ENCODE measurements at places on chromosomes 11 and 22.

DNA sequence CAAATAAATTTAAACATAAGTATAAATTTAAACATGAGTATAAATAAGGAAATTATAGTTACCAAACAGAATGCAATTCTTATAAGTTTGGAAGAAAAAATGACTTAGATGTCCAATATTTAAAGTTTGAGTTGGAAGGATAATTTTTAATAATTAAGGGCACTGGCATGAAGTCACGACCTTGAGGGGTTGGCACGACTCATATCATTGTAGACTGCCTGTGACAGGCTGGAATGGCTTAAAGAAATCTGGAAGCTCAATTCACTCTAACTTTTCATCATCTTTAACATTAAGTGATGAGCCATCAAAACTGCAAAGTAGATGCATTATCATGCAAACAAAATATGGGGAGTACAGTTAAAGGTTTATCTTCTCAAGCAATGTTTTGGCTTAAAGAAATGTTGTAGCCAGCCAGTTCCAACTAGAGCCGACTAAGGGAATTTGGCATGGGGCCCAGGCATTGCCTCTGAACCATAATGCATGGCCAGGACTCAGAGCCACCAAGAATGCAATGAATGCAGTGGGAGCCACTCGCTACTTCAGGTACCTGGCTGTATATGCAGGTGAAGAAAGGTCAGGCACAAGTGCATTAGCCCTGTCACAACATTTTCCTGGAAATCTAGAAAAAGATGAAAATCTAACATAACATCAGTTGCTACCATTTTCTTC lies 33.4 kb downstream of the PGR start:
- DNase-seq = no peak

GRCh38 chr11:116109228-116109627 lies 605.0 kb upstream of the CADM1 start:
- no peak for DNase-seq

DNA sequence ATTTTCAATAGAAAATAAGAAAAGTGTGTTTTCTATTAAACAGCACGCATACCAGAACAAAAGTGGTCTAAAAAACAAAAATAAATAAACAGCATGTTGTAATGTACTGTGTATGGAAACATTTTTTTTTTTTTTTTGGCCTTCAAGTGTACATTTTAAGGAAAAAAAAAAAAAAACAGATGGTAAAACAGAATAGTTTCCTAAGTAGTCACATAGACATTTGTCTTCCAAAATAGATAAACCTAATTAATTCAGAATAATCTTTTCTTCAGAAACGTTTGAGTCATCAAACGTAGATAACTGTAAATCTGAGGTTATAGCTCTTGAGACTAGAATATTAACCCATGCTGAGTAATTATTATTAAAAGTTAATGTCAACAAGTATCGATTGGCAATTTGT lies 396 bp upstream of the CFAP300 start:
- no peak for DNase-seq

GRCh38 chr11:110614031-110614430 lies 98.2 kb downstream of the ARHGAP20 start:
- no peak for DNase-seq

GRCh38 chr11:58999291-58999680 lies 60.0 kb downstream of the GLYATL1 start:
- DNase-seq = peak; percentile 6

DNA sequence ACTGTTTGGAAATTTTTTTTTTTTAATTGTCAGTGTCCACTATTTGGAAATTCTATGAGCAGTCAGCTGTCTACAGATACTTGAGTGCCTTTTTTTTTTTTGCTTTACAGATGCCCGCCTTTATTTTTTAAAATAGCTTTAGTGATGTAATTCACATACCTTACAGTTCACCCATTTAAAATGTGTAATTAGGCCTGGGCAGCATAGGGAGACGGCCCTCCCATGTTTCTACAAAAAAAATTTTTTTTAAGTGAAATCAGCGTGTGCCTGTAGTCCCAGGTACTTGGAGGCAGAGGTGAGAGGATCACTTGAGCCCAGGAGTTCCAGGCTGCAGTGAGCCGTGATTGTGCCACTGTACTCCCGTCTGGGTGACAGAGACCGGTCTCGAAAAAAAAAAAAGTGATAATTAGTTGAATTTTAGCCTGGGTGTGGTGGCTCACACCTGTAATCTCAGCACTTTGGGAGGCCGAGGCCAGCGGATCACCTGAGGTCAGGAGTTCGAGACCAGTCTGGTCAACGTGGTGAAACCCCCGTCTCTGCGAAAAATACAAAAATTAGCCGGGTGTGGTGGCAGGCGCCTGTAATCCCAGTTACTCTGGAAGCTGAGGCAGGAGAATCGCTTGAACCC lies 1.5 kb downstream of the ZNF143 start:
- no peak for DNase-seq

DNA sequence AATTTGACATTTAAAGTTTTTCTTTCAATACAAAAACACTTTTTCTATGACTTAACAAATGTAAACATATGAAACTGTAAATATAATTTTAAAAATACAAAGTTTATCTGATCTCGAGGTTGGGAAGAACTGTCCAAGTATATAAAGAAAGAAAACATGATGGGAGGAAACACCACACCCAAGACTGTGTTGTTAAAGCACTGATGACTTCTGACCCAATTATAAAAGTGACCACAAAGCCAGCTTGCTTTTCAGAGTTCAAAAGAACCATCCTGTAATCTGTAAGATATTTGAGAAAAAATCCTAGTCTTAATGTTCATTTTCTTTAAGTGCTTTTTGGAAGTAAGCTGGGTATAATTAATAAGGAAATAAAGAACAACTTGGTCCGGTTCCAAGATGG lies 15.6 kb downstream of the CEP57 start:
- no peak for DNase-seq

DNA sequence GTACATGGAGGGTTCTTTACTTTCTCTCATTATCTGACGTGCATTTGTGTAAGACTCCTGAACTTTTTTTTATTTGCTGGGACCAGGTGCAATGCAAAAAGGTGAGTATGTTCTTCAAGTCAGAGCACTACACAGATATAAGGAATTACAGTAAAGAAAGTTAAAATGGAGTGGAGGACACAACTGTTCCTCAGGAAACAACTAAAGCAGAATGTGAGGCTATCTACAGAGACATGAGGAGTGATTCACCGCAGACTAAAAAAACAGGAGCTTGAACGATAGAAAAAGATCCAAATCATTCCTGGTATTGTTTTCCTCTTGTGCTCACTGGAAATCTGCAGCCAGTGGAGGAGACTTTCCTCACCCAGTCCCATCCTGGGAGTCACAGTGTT lies 106.2 kb downstream of the ABTB2 start:
- DNase-seq = no peak

DNA sequence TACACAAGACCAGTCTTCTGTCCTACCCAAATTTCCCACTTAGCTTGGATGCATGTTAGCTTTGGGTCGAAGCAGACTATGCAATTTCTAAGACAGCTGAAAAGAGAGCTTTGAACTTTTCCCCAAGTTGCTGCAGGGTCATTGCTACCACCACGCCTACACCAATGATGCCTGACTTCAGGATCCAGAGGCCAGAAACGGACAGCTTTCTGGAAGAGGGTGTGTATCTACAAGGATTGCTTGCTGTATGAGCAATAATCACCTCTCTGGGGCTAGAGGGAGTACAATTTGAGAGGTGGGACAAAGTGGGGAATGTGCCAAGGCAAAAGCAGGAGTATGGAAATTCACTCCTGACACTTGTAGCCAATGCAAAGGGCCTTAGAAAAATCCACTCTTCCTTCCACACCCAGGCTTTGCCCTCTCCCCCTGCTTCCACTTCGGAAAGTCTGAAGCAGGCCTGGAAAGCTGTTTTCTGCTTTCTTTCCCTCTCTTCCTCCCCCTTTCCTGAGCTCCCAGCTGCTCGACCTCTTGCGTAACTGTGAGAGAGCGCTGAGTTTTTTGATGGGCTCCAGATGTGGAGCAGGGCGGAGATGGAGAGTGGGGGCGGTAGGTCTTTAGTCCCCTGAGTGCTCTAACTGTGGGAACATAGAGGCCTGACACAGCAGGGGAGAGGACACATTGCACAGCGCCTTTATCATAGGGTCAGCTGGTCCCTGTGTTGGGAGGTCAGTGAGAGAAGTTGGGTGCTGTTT lies 2.1 kb upstream of the PHLDB1 start:
- DNase-seq = no peak

DNA sequence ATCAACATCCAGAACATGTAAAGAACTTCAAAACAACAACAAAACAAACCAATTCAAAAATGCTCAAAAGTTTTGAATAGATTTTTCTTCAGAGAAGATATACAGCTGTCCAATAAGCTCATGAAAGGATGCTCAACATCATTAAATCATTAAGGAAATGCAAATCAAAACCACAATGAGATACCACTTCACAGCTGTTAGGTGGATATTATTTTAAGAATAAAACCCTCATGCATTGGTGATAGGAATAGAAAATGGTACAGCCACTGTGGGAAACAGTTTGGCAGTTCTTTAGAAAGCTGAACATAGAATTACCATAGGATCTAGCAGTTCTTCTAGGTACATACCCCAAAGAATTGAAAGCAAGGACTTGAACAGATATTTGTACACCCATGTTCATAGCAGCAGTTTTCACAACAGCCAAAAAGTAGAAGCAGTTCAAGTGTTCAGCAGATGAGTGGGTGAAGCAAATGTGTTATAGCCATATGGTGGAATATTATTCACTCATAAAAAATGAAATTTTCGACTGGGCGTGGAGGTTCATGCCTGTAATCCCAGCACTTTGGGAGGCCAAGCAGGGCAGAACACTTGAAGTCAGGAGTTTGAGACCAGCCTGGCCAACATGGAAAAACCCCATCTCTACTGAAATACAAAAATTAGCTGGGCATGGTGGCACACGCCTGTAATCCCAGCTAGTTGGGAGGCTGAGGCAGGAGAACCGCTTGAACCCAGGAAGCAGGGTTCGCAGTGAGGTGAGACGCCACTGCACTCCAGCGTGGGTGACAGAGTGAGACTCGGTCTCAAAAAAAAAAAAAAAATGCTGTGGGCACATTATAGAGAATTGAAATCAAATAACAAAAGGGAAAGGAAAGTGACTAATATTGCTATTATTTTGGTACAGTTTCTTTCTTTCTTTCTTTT lies 42.9 kb downstream of the CBL start:
- DNase-seq = no peak

DNA sequence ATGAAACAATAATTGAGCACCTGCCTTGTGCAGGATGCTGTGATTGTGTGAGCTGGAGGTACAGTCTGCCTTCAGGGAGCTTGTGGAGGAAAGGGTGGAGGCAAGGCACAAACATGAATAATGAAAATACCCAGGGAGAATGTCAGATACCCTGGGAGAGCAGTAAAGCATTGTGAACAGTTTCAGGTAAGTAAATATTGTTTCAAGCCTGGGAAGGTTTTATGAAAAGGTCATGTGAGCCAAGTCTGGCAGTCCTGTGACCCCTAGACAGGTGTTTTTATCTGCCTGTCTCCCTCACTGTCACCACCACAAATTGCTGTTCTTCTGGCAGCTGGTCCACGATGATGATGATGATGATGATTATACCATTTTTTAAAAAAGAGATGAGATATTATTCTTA lies 32.0 kb downstream of the SPECC1L start:
- DNase-seq = no peak

- DNase-seq = no peak
Measured at GRCh38 chr11:94866231-94866822, 98.2 kb downstream of the AMOTL1 start.

GRCh38 chr22:48496226-48496845 lies 1331.3 kb downstream of the BRD1 start:
- DNase-seq = no peak

- no peak for DNase-seq
Measured at GRCh38 chr11:70477176-70477575, 78.8 kb downstream of the CTTN start.

GRCh38 chr22:27676545-27677213 lies 124.9 kb downstream of the MN1 start:
- no peak for DNase-seq

GRCh38 chr11:109424901-109425300 lies 2.9 kb downstream of the C11orf87 start:
- DNase-seq = no peak

- peak; percentile 61 for DNase-seq
Measured at GRCh38 chr22:38316364-38317121, 690 bp downstream of the CSNK1E start.

DNA sequence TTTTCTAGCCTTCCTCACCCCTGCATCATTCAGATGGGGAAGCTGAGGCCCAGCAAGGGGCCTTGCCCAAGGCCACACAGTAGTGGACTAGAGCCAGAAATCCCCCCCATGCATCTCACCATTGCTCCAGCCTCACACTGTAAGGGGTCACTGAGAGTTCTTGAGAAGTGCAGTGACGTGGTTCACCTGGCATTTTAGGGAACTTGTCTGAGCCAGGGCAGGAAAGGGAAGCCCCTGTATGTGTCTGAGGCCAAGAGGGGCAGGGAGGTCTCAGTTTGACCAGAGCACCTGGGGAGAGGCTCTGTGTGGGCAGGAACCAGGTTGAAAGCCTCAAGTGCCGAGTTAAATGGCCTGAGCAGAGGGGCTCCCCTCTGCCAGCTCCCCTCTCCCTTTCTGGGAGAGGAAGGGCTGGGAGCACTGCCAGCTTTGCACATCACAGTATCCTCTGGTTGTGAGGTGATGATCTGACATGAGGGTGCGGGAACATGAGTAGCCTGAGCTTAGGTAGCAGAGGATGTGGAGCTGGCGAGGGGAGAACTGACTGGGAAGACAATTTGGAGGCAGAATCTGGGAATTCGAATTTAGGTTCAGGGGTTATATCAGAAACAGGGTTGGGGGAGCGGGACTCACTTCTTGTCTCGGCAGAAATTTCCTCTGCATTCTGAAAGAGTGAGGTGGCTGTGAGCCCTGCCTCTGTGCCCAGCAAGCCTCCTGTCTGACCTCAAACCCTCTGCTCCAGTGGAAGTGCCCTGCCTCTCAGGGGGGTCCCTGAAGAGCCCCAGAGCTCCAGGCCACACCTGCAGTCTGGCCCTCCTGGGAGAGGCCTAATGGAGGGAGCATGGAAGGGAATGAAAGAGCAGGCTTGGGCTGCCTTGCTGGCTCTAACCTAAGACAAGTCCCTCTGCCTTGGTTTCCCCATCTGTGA lies 14.6 kb downstream of the ARHGEF17 start:
- no peak for DNase-seq

DNA sequence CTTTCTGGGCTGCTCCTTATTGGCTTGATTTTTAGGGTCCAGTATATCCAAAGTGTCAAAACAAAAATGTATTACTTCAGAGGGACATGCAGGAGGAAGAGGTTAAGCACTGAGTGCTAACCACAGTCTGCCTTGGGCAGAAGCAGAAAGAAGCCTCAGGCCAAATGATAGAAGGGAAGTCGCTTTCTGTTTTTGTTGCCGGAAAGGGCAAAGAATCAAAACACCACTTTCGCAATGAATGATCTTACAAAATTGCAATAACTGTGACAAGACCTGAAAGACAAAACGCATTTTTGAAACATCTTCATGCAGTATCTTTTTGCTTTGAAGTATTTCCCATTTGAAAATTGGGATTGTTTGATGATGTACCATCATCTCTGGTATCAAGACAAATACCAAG lies 70.1 kb upstream of the PICALM start:
- peak; percentile 59 for DNase-seq

DNA sequence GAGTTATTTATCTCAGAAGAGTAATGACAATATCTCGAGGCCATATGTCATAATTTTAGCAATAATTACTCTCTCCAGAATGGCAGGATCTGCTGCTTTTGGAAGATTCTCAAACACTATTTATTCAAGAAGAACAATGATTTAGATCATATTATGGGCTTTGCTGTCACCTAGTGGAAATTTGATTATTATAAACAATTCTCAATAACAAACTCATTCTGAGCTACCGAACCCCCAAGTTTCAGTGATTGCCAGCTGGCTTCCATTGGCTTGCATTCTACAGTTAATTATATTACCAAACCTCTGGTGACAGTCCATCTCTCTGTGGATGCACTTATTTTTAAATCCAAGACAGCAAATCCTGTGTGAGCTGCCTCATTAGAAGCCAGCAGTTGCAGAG lies 27.9 kb upstream of the SLC36A4 start:
- DNase-seq = peak; percentile 32

Measured in CD4-positive, alpha-beta T cell treated with Interleukin-4 for 1 hour (primary cell).